ENCODE measurements at places on chromosomes 3 and 15.

DNA sequence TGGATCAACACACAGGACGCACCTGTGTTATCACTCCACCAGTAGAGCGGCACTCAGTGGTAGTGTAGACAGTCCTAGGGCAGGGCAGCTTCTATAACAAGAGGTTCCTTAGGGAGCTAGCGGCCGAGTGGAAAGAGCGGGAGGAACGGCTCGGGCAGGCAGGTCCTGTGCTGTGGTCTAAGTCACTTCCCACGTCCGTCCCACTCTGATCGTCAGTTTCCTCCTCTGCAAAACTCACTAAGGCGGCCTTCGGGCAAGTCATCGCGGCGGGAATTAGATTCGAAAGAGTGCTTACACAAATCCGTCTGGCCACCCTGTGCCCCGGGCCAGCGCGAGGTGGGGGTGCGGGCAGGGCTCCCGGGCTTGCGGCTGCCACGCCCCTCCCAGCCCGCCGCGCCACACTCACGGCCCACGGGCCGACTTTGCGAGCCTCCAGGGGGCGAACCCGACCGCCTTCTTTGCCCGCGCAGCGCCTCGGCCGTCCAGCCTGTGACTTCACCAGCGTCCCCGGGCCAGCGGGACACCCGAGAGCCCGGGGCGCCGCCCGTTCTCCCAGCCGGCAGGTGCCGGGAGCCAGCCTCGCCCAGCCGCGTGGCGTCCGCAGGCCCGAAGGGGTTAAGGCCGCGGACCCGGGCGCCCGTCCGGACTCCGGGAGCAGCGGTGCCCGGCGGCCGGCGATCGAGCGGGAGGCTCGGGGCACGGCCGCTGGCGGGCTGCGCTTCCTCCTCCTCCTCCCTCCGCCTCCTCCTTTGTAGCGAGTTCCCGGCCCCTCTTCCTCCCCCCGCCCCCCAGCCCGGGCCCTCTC lies 416 bp upstream of the CORO2B start:
- DNase-seq = no peak

GRCh38 chr3:129645286-129645685 lies 38.8 kb upstream of the PLXND1 start:
- DNase-seq = no peak

DNA sequence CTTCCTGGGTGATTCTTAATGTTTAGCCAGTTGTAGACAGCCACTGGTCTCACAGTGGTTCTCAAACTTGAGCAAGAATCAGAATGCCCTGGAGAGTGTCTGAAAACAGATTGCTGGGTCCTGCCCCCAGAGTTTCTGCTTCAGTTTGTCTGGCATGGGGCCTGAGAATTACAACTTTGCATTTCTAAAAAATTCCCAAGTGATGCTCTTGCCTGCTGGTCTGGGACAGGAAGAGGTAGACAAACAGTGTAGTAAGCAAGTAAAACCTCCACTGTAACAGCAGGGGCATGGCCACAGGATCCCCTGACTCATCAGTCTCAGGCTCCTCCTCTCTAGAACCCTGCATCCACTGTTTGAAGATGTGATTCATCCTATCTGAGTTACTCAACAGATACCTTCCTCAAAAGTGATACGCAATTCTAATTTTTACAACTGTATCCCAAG lies 36.5 kb downstream of the DZIP1L start:
- no peak for DNase-seq

GRCh38 chr3:122794779-122795673 lies at the start of gene SLC49A4:
Gene SLC49A4 (plus strand): TSS chr3:122795069. CDS start chr3:122795193, 124 bp downstream.
- DNase-seq = peak; percentile 61

DNA sequence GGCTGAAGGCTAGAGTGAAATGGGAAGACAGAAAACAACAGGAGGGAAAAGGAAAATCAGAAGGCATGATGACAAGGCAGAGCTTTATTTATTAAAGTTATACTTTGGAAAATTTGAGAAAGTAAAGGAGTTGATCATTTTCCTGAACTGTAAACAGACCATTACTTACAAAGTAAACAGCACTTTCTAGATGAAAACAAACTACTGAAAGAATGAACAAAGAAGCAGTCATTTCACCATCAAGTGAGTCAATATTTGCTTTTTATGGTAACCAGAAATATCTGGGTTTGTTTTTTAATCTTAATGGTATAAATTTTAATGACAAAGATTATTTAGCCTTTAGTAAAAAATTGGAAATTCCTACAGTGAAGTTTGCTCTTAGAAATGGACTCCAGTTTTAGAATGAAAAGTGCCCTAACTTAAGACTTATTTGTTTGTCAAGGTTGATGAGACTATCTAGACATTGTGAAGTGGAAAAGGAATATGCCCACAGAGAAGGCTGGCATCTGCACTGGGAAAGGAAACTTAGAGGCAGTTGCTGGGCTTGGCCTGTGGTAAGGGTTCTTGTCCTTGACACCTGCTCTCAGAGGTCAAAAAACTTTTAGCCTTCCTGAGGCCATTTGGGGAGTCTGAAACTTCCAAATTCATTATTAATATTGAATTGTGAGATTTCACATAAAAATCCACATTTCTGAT lies 47.2 kb downstream of the SPTSSB start:
- DNase-seq = no peak

DNA sequence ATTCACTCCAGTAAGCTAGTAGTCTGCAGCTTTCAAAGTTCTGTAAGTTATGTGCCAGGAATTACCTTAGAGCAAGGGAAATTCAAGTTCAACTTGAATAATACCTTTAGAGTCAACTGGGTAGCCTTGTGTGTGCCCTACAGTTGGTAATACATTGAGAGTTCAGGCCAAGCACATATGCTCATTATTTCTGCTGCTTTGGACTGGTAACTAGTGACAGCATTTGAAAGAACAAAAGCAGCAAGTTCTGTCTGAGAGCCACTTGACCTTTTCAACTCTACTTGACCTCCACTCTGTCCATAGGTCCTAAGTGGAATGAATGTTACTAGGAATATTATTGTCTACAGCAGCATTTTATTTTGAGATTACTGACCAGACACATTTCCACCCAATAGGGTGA lies 723.5 kb downstream of the NLGN1 start:
- no peak for DNase-seq

- no peak for DNase-seq
Measured at GRCh38 chr3:38136393-38136776, 542 bp downstream of the ACAA1 start.

GRCh38 chr3:150710097-150710496 lies 6.4 kb upstream of the ERICH6 start:
- no peak for DNase-seq

DNA sequence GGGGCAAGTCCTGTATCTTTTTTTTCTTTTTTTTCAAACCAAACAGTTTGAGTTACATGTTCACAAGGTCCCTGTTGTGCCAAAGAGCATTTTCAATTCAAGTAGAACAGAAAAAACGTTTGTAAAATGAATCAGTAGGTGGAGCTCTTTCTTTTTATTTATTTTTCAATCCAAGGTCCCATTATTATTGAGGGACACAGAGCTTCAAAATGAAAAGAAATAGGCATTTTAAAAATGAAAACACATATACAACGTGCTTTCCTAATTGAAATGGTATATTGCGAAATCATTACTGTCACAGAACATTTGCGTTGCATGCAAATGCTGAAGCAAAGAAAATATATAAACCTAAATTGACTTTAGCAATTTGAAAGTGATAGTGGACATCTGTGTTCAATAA lies 711.0 kb downstream of the MECOM start:
- no peak for DNase-seq

GRCh38 chr3:111604119-111604518 lies 9.0 kb upstream of the ZBED2 start:
- no peak for DNase-seq

- DNase-seq = no peak
Measured at GRCh38 chr3:100634493-100635272, 25.3 kb downstream of the ADGRG7 start.

- no peak for DNase-seq
Measured at GRCh38 chr15:58426501-58426900, 5.3 kb upstream of the LIPC start.

GRCh38 chr3:66638717-66639116 lies 137.9 kb upstream of the LRIG1 start:
- DNase-seq = no peak

GRCh38 chr15:60744826-60745460 lies 266.0 kb upstream of the ICE2 start:
- no peak for DNase-seq

- DNase-seq = no peak
Measured at GRCh38 chr3:146750196-146750595, 145.1 kb upstream of the PLSCR5 start.

- DNase-seq = no peak
Measured at GRCh38 chr3:150090006-150090405, 119.3 kb upstream of the PFN2 start.

DNA sequence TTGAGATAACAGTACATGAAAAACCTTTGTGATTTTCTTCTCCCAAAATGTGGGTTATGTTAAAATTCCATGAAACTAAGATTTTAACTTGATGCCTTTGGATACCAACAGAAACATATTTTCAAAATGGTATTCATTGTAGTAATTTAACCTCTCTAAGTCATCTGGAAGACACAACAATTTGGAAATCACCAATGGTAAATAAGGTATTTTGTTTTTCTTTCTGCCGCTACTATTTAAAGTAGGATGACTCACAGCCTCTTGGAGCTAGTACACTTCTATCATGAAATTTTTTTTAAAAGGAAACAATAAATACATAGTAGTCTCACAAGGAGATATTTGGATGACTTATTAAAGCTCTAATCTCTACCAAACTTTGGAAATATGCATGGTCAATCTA lies 291.6 kb upstream of the VEPH1 start:
- no peak for DNase-seq

GRCh38 chr3:190586631-190587011 lies 72.7 kb downstream of the IL1RAP start:
- no peak for DNase-seq

- no peak for DNase-seq
Measured at GRCh38 chr3:156760333-156760732, 65.8 kb upstream of the LEKR1 start.

GRCh38 chr3:143170676-143171075 lies 51.1 kb downstream of the CHST2 start:
- DNase-seq = no peak

DNA sequence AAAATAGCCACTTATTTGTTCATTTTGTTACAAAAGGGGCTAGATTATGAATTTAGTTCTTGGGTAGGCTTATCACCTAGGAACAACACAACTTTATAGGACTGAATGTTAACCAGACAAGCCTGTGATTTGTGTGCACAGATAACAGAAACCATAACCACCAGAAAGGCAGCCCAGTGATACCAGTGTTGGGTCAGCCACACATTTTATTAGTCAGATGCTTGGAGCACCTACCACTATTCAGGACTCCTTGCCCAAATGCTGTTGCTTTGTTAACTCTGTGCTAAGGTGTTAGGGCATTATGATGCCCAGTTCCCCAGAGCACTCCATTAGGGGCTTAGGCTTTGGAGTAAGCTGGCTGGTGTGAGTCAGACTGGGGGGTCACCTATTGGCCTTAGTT lies 22.5 kb downstream of the PLCL2 start:
- DNase-seq = no peak

- no peak for DNase-seq
Measured at GRCh38 chr15:50344006-50344464, 11.0 kb downstream of the GABPB1 start.

DNA sequence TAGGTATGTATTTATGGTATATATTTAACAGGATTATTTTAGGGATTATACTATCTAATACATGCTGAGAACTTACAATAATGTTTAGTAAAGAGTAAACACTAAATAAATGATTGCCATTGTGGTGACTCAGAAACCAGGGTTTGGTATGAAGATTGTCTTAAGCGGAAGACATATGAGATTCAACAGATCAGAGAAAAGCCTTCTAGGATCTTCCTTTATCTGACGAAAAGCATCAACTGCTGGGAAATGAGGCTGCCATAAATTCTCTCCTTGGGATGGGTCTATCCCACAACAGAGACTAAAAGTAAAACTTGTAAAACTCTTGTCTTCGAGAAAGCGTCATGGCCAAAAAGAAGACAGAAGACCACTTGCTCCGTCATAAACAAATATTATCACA lies 1352.2 kb upstream of the EPHA6 start:
- no peak for DNase-seq

DNA sequence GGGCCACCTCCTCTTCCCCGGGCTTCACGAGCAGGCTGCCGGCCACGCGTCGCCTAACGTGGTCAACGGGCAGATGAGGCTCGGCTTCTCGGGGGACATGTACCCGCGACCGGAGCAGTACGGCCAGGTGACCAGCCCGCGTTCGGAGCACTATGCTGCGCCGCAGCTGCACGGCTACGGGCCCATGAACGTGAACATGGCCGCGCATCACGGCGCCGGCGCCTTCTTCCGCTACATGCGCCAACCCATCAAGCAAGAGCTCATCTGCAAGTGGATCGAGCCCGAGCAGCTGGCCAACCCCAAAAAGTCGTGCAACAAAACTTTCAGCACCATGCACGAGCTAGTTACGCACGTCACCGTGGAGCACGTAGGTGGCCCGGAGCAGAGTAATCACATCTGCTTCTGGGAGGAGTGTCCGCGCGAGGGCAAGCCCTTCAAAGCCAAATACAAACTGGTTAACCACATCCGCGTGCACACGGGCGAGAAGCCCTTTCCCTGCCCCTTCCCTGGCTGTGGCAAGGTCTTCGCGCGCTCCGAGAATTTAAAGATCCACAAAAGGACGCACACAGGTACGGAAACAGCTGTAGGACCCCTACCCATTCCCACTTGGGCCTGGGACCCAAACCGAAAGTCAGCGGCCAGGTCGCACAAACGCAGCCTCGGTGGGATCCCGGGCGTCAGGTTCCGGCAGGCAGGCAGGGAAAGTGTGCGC lies 1.5 kb downstream of the ZIC1 start:
- no peak for DNase-seq

GRCh38 chr3:113625834-113626233 lies 70.6 kb downstream of the USF3 start:
- no peak for DNase-seq

GRCh38 chr3:183490653-183491052 lies 62.2 kb upstream of the MCF2L2 start:
- no peak for DNase-seq

- DNase-seq = no peak
Measured at GRCh38 chr3:41608347-41608746, 353.6 kb downstream of the ULK4 start.

GRCh38 chr15:64645995-64646394 lies 129.4 kb downstream of the RBPMS2 start:
- no peak for DNase-seq

GRCh38 chr3:139261754-139262586 lies 81.8 kb upstream of the MRPS22 start:
- DNase-seq = no peak

- no peak for DNase-seq
Measured at GRCh38 chr3:66470285-66470684, 30.5 kb downstream of the LRIG1 start.

DNA sequence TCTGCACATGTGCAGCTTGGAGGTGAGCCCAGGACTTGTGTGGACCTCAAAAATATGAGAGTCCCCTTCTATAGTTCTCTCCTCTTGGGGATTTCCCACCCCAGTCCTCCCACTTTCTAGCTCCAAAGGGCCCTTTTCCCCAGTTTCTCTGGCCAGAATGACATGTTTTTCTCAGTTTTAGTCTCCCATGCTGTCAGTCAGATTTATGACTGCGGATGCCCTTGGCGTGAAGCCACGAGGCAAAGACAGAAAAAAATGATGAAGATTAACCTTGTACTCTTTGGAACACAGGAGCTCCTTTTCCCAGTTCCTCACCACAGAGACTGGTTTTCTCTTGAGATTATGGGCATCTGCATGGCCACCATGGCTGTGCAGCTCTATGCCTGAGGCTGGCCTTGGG lies 72.0 kb upstream of the TTBK2 start:
- DNase-seq = no peak

Measured in T-helper 22 cell (primary cell).